ENCODE measurements at places on chromosomes 7 and 10.

- H3K27me3 ChIP-seq = peaks cover 6% of the 10 kb centered on the region
- H3K36me3 ChIP-seq = no peaks in the 10 kb centered on the region
- no peak within 1 kb of the TSS for H3K27ac ChIP-seq
- no peak for DNase-seq
- H3K4me1 ChIP-seq = no peaks in the 10 kb centered on the region
These were observed at the start of gene NRP1 for GRCh38 chr10:33334153-33334804. TSS of gene NRP1 (minus strand) at chr10:33334667. CDS start at chr10:33334382, 285 bp downstream.

- H3K4me3 ChIP-seq = no peak overlapping the region
- H3K27ac ChIP-seq = no peak overlapping the region
- H3K27me3 ChIP-seq = no peaks in the 10 kb centered on the region
- no peaks in the 10 kb centered on the region for H3K36me3 ChIP-seq
- no peak for DNase-seq
These were observed 84.1 kb downstream of the GNAI1 start for GRCh38 chr7:80218723-80219122.

DNA sequence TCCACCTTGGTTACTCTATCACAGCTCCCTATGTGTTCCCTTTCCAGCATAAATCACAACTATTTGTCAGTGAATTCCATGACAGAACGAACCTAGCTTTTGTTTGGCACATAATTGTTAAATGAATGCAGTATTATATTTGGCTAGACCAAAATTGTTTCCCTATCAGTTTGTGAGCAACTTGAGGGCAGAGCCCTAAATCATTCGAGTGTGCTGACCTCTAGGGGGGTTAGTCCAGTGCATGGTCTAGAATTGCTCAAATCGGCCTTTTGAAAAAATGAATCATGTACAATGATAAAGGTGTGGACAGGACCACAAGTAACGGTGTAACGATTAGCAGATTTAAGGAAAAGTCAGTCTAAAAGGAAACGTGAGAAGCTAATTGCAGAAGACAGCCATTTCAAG, 475 bp upstream of the NRBF2 start:
- H3K27ac ChIP-seq = no peak overlapping the region
- DNase-seq = no peak
- H3K4me1 ChIP-seq = peaks cover 6% of the 10 kb centered on the region

DNA sequence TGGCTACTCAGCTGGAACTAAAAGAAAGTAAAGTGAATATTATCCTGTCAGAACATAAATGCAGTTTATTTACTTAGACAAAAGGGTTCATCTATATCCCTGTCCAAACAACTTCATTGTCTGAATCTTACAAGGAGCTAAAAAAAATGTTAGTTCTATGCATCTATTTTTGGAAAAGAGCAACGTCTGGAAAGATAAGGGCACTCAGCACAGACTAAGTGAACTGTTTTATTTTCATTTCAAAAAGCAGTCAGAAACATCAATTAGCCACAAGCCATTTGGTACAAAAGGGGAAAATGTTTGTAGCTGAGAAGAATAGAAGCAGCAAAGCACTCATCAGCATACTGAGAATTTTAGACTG, 245.5 kb downstream of the FOXP2 start:
- no peaks in the 10 kb centered on the region for H3K27me3 ChIP-seq
- H3K4me1 ChIP-seq = no peaks in the 10 kb centered on the region
- no peaks in the 10 kb centered on the region for H3K36me3 ChIP-seq
- H3K27ac ChIP-seq = no peak overlapping the region
- no peak for DNase-seq

DNA sequence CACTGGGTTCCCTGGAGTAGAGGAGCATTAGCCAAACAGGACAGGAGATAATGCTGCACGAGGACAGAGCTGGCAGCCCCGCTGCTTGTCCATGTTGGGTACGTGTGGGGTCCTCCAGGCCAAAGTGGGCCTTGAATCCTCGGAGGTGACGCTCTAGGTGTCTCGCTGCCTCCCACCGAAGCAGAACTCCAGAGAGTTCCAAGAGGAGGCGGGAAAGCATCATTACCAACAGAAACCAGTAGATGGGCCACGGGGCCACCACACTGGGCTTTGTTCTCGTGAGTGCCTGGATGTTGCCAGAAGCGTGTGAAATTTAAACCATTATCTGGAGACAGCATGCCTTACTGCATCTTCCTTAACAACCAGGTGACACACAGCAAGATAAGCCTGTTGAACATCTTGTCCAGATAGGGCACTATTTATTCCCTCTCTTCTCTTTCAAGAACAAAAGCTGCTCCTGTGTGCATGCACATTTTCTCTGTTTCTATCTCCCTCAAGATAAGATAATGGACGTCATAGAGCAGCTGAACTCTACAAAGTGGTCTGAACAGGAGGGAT, 56.8 kb downstream of the TNS3 start:
- H3K27ac ChIP-seq = no peak overlapping the region
- no peaks in the 10 kb centered on the region for H3K27me3 ChIP-seq
- no peak for DNase-seq
- H3K36me3 ChIP-seq = no peaks in the 10 kb centered on the region

- DNase-seq = no peak
- H3K27ac ChIP-seq = no peak overlapping the region
- no peaks in the 10 kb centered on the region for H3K4me1 ChIP-seq
These were observed 184.5 kb downstream of the PHTF2 start for GRCh38 chr7:77982926-77983550.

GRCh38 chr10:36181426-36182178, 539.5 kb upstream of the FZD8 start:
- H3K27ac ChIP-seq = no peak overlapping the region
- no peaks in the 10 kb centered on the region for H3K36me3 ChIP-seq
- H3K4me1 ChIP-seq = no peaks in the 10 kb centered on the region
- DNase-seq = no peak

- H3K27ac ChIP-seq = no peak overlapping the region
- H3K36me3 ChIP-seq = no peaks in the 10 kb centered on the region
- no peak overlapping the region for H3K4me3 ChIP-seq
- no peak for DNase-seq
These were observed 98.3 kb upstream of the AGK start for GRCh38 chr7:141452911-141453310.

DNA sequence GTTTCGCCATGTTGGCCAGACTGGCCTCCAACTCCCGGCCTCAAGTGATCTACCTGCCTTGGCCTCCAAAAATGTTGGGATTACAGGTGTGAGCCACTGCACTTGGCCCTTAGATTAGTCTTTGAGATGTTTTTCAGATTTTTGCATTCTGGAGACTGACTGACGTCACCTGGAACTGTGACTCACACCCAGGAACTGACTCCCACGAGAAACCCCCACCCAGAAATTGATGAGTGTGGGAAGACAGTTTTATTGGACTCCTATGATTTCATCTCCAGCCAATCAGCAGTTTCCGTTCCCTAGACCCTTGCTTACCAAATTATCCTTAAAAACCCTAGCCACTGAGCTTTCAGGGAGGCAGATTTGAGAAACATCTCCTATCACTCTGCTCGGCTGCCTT, 867.3 kb downstream of the TYW1 start:
- no peak for DNase-seq
- no peaks in the 10 kb centered on the region for H3K36me3 ChIP-seq
- no peaks in the 10 kb centered on the region for H3K4me1 ChIP-seq

DNA sequence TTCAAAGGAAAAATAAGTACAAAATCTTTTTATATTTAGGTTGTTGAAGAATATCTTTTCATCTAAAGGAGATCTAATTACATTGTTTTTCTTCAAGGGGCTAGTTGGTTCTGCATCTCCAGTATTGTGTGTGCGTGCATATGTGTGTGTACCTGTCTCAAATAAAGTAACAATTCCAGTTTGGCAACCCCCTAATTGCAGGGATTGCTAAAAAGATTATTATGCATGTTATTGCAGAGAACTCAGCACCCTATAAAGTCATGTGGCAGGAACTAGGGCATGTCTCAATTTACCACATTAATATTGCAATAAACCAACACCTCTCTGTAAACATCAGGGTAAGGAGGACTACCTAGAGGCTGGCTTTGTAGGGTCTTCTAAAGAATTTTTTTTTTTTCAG, 37.0 kb downstream of the MRPS33 start:
- H3K36me3 ChIP-seq = no peaks in the 10 kb centered on the region
- H3K27ac ChIP-seq = no peak overlapping the region
- no peak overlapping the region for H3K4me3 ChIP-seq
- no peaks in the 10 kb centered on the region for H3K27me3 ChIP-seq
- DNase-seq = no peak

DNA sequence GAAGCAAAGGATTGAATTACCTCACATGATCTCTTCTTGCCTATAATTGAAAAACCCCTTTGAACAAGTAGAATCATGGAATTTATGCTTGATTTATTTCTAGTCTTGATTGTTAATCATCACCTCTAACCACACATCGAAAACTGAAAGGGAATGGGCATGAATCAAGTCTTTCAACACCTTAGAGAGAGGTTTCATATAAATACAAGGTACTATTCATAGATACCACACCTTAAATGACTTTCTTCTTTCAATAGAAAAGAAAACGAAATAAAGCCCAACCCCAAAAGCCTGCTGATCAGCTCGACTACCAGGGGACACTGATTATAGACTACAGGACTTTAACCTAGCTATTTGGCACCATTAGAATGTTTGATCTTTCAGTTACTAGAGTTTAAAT, 128.6 kb upstream of the PTPRZ1 start:
- no peak for DNase-seq
- no peak overlapping the region for H3K4me3 ChIP-seq
- H3K27ac ChIP-seq = no peak overlapping the region
- no peaks in the 10 kb centered on the region for H3K4me1 ChIP-seq

DNA sequence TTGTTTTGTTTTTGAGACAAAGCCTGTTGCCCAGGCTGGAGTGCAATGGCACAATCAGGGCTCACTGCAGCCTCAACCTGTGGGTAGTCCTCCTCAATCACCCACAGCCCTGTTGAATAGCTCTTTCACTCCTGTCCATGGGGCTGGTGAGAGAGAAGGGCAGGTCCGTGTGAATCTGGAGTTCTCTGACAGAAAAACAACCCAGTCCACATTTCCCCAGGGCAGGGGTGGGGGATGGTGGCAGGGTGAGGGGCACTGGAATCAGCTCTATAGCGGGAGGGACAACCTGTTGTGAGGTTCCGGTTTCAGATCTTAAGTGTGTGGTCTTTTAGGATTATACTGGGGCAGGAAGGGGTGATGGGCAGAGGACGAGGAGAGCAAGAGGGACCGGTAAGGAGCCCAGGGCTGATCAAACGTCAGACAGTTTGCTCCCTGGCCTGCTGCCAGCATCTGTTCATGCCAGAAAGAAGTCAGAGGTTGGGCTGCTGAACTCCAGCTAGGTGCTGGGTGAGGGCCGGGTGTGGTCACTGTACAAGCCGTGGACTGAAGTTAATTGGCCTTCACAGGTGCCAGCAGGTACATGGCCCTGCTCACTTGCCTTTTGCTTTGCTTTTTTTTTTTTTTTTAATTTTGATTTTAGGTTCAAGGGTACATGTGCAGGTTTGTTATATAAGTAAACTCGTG, 33.2 kb upstream of the MKRN1 start:
- no peak overlapping the region for H3K27ac ChIP-seq
- H3K4me1 ChIP-seq = no peaks in the 10 kb centered on the region
- no peak for DNase-seq
- H3K27me3 ChIP-seq = no peaks in the 10 kb centered on the region
- no peak overlapping the region for H3K4me3 ChIP-seq

GRCh38 chr10:128877936-128878335, 589.1 kb upstream of the MGMT start:
- no peak overlapping the region for H3K4me3 ChIP-seq
- no peaks in the 10 kb centered on the region for H3K27me3 ChIP-seq

DNA sequence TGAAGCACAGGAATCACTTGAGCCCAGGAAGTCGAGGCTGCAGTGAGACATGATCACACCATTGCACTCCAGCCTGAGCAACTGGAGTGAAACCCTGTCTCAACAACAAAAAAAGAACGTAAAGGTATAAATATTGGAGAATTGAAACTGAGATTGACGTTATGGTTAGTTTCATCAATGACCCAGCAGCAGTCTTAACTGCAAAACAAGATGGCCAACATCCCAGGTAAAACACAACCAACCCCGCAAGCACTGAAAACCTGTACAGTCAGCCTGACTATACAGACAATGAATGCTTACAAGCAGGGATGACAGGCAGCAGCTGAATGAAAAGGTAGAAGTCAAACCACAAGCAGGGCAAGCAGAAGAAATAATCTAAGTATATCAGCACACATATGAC, 34.7 kb downstream of the WAPL start:
- H3K4me1 ChIP-seq = peaks cover 9% of the 10 kb centered on the region
- H3K36me3 ChIP-seq = peaks cover 2% of the 10 kb centered on the region
- peak; percentile 12 for DNase-seq

- no peak overlapping the region for H3K4me3 ChIP-seq
- no peaks in the 10 kb centered on the region for H3K36me3 ChIP-seq
- DNase-seq = no peak
- H3K4me1 ChIP-seq = peaks cover 9% of the 10 kb centered on the region
- no peak overlapping the region for H3K27ac ChIP-seq
- no peaks in the 10 kb centered on the region for H3K27me3 ChIP-seq
These were observed 8.3 kb upstream of the TACR2 start for GRCh38 chr10:69425041-69425440.

Data from GM12878 (cell line).